Stimulated activated CD8-positive, alpha-beta memory T cell treated with anti-CD3 and anti-CD28 coated beads, Interleukin-2, amount 100 ng/mL, for 48 hours (primary cell): ENCODE measurements at places on chromosomes 16 and 17.

GRCh38 chr16:9370061-9370491, 278.6 kb downstream of the HAPSTR1 start:
- DNase-seq: no peak

DNA sequence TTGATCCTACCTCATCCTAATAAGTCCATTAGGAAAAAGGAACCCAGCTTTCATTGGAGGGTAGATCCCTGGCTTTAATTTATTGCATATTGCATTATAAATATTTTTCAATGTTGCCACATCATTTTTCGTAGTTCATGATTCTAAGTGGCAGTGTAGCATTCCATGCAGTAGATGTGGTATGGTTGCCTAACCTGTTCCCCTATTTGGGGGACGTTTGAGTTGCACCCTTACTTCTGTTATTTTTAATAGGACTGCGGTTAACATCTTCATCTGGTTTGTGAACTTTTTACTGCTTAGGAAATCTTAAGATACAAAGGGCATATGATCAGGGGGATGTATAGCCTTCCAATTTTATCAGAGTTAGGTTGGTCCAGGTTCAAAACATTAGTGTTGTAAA, 5.4 kb downstream of the SCPEP1 start:
- no peak for DNase-seq

DNA sequence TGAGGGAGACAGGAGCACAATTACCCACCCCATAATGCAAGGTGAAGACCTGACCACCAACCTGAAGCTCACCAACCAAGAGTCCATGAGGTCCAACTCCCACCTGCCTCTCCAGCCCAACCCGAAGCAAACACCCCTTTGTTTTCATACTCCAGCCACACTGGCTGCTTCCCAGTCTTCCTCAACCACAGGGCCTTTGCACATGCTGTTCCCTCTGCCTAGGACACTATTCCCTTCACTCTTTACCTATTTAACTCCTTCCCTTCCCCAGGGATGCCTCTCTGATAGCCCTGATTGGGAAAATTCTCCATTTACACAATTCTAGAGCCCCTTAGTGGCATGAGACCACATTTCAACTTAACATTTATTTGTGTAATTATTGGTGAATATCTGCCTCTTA, 86.0 kb downstream of the VAT1L start:
- DNase-seq: no peak

DNA sequence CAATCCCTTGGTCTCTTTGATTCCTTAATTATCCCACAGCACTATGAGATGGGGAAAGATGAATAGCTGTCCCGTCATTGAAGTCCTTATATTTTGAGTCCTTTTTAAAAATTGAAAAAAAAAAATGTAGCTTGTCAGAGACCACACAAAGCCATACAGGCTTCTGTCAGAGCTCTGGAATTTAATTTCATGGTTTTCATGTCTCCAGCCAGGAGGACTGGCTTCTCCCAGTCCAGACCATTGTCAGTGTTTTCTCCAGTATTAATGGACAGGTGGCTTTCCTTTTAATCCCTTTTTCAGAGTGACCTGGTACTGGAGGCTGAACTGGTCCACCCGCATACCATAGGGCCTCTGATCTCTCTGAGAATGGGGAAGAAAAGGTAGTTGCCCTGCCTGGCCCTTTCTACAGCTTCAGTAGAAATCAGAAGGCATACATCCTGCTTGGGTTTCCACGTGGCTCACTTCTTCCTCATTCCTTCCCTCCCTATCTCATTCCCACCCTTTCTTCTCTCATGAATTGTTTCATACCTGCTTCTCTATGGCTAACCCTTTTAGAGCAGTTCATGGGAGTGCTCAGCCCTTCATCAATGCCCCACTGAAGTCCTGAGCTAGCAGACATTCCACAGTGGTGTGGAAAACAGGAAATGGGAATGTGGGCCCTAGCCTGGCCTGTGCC, 29.1 kb downstream of the TRIM16 start:
- DNase-seq: no peak

- no peak for DNase-seq
These were observed 33.1 kb upstream of the GSE1 start for GRCh38 chr16:85579923-85580580.

DNA sequence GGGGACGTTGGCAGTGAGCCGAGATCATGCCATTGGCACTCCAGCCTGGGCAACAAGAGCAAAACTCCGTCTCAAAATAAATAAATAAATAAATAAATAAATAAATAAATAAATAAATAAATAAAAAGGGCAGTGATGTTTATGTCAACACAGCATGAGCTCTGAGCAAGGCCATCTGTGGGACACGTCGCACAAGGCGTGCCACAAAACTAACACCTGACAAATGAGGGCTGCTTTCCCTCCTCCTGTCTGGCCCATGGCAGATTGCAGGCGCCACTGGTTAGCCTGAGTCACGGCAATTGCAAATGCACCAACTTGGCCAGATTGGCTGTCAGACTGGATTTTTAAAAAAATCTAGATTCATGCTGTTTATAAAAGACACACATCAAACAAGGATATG, 25.9 kb upstream of the SPNS3 start:
- DNase-seq: no peak

GRCh38 chr17:61404663-61404912, 4.9 kb downstream of the TBX2 start:
- no peak for DNase-seq

DNA sequence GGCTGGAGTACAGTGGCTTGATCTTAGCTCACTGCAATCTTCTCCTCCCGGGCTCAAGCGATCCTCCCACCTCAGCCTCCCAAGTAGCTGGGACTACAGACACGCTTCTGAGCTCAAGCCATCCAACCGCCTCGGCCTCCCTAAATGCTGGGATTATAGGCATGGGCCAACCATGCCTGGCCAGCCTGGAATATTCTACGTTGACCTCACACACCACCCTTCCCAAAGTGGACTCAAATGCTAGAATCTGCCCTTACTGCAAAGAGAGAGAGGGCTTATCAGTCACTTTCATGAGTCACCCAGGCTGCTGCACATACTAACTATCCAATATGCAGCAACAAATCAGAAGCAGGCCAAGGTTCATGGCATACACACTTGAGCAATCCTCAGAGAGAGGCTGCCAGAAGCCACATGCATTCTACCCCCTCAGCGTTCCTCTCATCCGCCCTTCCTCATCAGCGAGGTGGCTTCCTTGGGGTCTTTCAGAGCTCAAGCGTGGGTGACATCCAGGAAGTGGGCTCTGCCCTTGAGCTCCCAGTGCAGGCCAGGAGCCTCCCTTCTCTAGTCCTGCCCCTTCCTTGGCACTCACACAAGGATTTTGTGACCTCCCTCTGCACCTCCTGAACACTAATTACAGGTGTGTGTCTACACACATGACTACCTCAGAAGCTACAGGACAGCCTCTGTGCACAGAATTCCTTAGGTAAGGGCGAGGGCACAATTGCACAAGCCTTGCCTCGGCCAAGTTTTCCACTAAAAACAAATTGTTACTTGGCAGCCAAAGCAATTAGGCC, 24.8 kb upstream of the SIAH1 start:
- no peak for DNase-seq

DNA sequence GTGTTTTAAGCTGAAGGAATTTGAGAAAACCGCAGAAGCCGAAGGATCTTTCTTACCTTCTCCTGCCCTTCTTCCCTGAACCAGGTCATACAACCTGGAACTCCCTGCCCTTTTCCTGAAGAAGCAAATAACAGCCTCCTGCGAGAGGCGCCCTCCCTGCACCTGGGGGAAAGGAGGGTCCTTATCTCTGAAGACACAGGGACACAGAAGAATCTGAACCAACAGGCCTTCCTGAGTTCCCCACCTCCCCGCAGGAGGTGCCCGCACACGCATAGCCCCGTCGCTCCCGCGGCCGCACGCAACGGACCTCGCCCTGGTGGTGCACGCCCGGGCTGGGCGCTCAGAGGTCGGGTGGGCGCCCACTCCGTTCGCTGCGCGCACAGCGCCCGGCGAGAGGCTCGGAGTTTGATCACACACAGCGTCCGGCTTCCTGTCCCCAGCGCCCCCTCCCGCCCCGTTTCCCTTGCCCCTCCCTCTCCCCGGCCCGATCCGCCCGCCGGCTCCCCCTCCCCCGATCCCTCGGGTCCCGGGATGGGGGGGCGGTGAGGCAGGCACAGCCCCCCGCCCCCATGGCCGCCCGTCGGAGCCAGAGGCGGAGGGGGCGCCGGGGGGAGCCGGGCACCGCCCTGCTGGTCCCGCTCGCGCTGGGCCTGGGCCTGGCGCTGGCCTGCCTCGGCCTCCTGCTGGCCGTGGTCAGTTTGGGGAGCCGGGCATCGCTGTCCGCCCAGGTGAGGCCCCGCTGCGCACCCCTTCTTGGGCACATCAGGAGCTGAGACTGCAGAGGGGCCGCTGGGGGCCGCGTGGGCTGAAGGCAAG, at the start of gene TNFSF12:
Gene TNFSF12 (plus strand): TSS at position 474 of the 816 bp plus-strand sequence. CDS start 96 bp downstream, at position 570.
- DNase-seq: peak; percentile 37

DNA sequence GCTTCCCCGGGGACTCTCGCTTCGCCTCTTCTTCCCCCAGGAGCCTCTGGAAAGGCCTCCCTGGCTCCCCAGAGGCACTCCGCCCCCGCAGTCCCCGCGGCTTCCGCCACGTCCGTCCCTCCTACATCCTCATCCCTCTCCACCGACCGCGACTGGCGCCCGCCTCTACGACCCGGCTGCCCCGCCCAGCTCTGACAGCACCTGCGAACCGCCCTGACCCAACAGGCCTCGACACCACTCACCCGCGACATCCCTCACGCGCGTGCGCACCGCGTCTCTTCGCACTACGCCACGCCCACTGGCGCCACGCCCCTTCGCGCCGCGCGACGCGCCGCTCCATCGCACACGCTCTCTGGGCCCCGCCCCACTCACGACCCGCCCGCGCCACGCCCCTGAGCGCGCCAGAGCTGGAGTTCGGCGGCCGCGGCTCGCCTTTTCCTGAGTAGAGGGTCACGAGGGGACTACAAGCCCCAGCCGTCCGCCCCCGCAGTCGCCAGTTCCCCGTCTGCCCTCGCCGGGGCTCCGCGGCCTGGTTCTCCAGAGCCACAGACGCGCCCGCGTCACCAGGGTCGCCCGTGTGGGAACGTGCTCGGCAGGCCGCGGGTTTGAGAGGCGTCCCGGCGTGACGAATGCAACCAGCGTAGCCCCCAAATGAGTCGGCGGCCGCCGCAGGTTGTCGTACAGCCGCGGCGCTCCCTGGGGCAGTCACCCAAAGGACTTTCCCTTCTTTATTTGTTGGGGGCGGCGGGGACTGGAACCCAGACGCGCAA, 56.2 kb upstream of the LRRC37A3 start:
- peak; percentile 94 for DNase-seq

DNA sequence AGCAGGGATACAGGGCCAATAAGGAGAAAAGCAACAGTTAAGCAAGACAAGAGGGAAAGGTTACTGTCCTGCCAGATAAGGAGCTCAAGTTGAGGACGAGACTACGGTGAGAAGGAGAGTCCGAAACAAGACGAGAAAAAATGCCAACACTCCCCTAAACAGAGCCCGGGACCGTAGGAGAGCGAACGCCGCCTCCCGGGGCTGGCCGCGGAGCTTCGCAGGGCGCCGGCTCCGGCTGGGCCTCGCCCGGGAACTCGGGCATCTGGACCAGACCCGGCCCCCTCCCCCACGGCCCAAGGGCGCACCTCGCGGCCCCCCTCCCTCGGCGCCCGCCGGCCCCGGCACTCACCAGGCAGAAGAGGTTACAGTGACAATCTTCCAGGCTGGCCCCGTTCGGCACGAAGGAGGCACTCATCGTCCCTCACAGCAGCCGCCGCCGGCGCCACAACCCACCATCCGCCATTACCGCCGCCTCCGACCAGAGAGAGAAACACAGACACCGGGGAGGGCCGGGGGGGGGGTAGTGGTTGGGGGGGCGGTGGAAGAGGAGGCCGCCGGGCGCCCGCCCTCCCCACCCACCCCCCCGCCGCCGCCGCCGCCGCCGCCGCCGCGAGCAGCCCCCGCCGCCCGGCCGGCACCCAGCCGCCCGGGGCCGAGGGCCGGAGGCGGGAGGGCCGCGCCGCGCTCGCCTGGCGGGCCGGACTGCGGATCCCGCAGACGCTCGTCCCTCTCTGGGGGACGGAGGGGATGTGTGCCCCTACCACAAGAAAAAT, at the start of gene MED13:
Gene MED13 (minus strand): TSS at position 488 of the 773 bp plus-strand sequence. CDS start 73 bp downstream, at position 415.
- peak; percentile 46 for DNase-seq

DNA sequence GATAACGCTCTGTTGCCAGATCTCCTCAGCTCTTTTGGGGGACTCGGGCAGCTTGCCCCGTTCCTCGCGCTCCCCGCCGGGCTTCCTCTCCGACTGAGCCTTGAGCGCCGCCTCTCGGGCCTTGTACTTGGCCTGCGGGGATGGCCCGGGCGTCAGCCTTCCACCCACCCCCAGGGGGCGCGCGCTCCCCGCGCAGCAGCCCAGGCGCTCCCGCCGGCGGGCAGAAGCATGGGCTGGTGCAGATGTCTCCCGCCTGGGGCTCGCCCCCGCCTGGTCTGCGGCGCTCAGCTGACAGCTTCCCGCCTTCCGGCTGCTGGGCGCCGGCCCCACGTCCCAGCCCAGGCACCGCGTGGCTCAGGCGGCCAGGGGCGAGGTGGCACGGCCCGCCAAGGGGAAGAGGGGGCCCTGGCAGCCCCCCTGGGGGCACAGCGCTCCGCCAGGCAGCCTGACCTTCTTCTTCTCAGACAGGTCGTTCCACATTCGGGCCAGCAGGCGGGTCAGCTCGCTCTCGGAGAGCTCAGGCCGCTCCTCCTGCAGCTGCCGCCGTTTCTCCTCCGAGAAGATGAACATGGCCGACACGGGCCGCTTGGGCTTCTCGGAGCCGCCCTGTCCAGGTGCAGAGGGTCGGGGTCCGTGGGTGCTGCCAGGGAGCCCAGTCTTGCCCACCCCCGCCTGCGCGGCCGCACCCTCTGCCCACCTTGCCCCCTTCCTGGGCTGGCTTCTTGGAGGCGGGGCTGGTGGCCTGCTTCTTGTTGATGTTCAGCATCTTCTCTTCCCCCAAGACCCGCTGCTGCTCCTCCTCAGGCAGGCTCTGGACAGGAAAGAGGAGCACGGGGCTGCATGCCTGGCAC, 8.9 kb downstream of the UBTF start:
- peak; percentile 89 for DNase-seq

- DNase-seq: no peak
These were observed 1.4 kb downstream of the JMJD8 start for GRCh38 chr16:682493-683395.

GRCh38 chr16:85935974-85936760, 37.2 kb downstream of the IRF8 start:
- peak; percentile 64 for DNase-seq

DNA sequence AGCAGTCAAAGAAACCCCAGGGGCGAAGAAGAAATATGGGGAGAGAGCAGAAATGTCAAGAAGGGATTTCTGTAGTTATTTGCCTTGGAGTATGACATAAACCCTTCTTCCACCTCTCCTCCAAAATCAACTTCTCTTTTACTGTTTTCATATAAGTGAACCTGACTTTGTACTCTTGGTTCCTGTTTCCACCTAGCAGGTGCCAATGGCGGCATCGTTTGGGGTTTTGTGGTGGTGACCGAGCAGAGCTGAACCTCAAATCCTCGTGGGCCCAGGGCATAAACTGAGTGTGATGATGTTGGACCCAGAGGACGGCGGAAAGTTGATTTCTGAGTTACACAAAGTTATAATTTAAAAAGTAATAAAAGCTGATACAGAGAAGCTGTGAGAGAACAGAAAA, 39.6 kb upstream of the PSMD7 start:
- no peak for DNase-seq

DNA sequence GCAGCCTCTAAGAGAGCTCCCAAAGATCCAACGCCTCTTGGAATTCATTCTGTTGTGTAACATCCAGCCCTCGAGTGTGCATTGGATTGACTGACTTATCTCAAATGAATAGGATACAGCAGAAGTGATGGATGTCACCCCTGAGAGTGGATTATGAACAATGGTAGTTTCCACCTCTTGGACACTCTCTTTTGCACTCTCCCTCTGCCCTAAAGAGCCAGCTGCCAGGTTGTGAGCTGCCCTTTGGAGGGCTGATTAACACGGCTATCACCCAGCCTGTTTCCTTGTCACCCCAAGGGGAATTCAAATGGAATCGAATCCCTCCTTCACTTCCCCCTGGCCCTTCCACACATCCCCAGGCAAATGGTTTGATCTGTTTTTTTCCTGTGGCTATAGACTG, 21.2 kb upstream of the HAPSTR1 start:
- DNase-seq: no peak
